Activated naive CD4-positive, alpha-beta T cell treated with anti-CD3 and anti-CD28 coated beads, Interleukin-2, amount 10 ng/mL, durations not matched to agents 5 hours and 36 hours (primary cell): ENCODE measurements at places on chromosomes 11 and 22. TPM values are rescaled to one million over a fixed set of nuclear protein-coding genes. Genes with fewer than 3 reads are reported as not detected.

Gene DERL3
- 12.0 TPM for total RNA-seq

Gene SSH3
- 12.5 TPM for total RNA-seq

Gene SYT13
- not detected for total RNA-seq

Gene C11orf52
- not detected for total RNA-seq

Gene OR5P2
- not detected for total RNA-seq

Gene GAB4
- total RNA-seq, result not detected

Gene CD3G
- 212 TPM for total RNA-seq

Gene MYBPC3
- total RNA-seq, result not detected

Gene PDE3B
- 138 TPM for total RNA-seq

Gene F2
- not detected for total RNA-seq

Gene LGALS12
- not detected for total RNA-seq

Gene OR4C6
- total RNA-seq, result not detected

Gene RIBC2
- total RNA-seq, result 8.2 TPM

Gene GLB1L2
- 2.3 TPM for total RNA-seq

Gene CSNK2A3
- total RNA-seq, result 1.8 TPM

Gene SEC14L6
- not detected for total RNA-seq

Gene FRMD8
- 49.6 TPM for total RNA-seq

Gene GNAZ
- 0.14 TPM for total RNA-seq

Gene RAB39A
- total RNA-seq, result not detected

Gene MYOD1
- total RNA-seq, result not detected

Gene ADM2
- 6.1 TPM for total RNA-seq

Gene TIGD3
- 0.75 TPM for total RNA-seq

Gene ZNF280B
- 1.7 TPM for total RNA-seq

Gene SLC25A18
- total RNA-seq, result not detected

Gene OR51E2
- total RNA-seq, result not detected

Gene CNGA4
- 0.22 TPM for total RNA-seq

Gene OR8G1
- not detected for total RNA-seq

Gene MAJIN
- 0.36 TPM for total RNA-seq

Gene CLCF1
- 0.86 TPM for total RNA-seq

Gene KCNQ1OT1
- total RNA-seq, result 0.20 TPM

Gene MMP13
- not detected for total RNA-seq

Gene IFITM10
- 0.68 TPM for total RNA-seq

Gene BLID
- not detected for total RNA-seq

Gene ALX4
- not detected for total RNA-seq

Gene KDM4F
- not detected for total RNA-seq

Gene KRTAP5-9
- not detected for total RNA-seq

Gene GGTLC3
- total RNA-seq, result not detected

Gene PATE2
- total RNA-seq, result not detected

Gene OR10A6
- not detected for total RNA-seq

Gene ZP1
- total RNA-seq, result not detected

Gene BEST1
- total RNA-seq, result 0.17 TPM

Gene OPCML
- total RNA-seq, result not detected

Gene OR1S1
- total RNA-seq, result not detected

Gene COMT
- total RNA-seq, result 66.3 TPM

Gene SELENOM
- 2.1 TPM for total RNA-seq

Gene FADS1
- total RNA-seq, result 73.7 TPM

Gene CASP5
- total RNA-seq, result not detected

Gene MMP7
- total RNA-seq, result not detected
